Fibroblast of the aortic adventitia (primary cell): ENCODE measurements at places on chromosomes 2 and 18.

DNA sequence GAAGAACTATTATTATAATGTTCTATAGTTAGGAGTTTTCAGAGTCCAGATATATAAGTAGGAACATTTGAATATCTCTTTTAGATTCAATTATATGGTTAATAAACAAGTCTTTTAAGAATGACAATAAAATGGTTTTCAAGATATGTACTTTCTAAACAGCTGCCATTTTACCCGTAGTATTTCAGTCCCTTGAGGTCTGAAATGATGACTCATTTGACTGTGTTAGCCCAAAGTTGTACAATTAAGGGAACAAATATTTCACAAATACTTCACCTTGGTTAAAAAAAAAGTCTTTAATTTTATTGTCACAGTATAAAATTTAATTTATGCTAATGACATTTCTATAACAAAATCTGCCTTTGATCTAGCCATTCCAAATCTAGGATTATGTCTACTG, 91.6 kb upstream of the TANK start:
- peak; percentile 26 for DNase-seq

- DNase-seq: no peak
Measured at GRCh38 chr18:35777039-35777438, 195.4 kb upstream of the RMP24 start.

- peak; percentile 17 for DNase-seq
Measured at GRCh38 chr18:46480226-46480625, 176.8 kb downstream of the LOXHD1 start.

- DNase-seq: no peak
Measured at GRCh38 chr2:181438261-181438660, 18.9 kb upstream of the ITGA4 start.

GRCh38 chr18:49067071-49067470, 116.3 kb upstream of the SMAD7 start:
- no peak for DNase-seq

DNA sequence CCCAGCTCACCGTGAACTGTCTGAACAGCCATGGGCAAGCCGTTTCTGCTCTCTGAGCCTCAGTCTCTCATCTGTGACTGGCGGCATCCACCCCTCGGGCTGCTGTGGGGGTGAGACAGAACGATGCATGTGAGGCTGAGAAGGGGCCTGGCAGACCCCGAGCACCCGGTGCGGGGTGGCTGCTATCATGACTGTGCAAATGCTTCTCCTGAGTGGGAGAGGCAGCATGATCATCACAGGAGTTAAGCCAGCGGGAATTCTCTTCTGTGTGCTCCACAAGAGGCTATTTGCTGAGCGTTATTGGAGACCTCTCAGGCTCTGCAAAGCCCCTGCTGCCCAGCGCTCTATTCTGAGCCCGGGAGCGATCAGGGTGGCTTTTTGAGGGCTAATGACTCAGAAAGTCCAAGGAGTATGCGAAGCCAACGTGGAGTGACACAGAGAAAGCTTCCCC, 45.8 kb upstream of the ID2 start:
- DNase-seq: no peak

- peak; percentile 22 for DNase-seq
Measured at GRCh38 chr18:57447154-57447621, 12.0 kb downstream of the ONECUT2 start.

- no peak for DNase-seq
Measured at GRCh38 chr2:215506604-215506990, 70.7 kb upstream of the FN1 start.

DNA sequence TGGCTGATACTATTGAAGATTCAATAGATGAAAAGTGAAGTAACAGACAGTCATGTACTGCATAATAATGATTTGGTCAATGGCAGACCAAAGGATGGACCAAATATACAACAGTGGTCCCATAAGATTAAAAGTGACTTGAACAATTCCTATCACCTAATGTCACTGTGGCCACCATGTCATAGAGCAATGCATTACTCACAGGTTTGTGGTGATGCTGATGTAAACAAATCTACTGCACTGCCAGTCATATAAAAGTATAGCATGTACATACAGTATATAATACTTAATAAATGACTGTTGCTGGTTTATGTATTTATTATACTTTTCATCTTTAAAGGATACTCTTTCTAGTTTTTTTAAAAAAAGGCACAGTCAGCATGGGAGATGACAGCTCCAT, 99.9 kb downstream of the USP34 start:
- DNase-seq: no peak

GRCh38 chr18:59553273-59553870, 143.9 kb downstream of the CCBE1 start:
- DNase-seq: no peak

DNA sequence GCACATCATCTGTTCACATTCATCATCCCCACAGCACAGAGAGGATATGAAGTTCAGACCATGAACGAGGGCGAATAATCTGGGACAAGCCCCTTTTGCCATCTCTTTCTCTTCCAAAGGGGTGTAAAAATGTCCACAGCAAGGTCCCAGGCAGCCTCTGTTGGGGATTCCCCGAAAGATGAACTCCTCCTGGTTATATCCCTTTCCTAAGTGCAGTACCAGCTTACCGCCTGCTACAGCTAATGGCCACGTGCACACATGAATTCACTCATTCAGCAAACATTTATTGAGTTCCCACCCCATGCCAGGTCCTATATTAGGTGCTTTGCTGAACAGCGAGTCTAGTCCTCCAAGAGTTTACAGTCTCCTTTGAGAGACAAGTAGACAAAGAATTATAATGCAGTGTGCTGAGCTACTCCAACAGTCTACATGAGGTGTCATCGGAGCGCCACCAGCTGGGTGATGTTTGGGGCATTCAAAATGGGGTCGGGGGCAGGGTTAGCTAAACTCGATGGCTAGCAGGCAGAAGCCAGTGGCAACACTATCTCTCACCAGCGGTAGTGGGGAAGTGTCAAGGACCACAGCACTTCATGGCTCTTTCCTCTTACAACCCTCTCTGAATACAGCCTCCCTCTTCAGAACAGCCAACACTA, 228.9 kb downstream of the TMEM163 start:
- DNase-seq: no peak

- no peak for DNase-seq
Measured at GRCh38 chr18:31591113-31591512, 564 bp upstream of the TTR start.

GRCh38 chr2:42053791-42054701, 6.2 kb downstream of the PKDCC start:
- peak; percentile 61 for DNase-seq

- DNase-seq: peak; percentile 65
Measured at GRCh38 chr2:166092889-166093288, 34.9 kb downstream of the SCN1A start.

- DNase-seq: peak; percentile 12
Measured at GRCh38 chr18:11246495-11247300, 97.3 kb upstream of the PIEZO2 start.

DNA sequence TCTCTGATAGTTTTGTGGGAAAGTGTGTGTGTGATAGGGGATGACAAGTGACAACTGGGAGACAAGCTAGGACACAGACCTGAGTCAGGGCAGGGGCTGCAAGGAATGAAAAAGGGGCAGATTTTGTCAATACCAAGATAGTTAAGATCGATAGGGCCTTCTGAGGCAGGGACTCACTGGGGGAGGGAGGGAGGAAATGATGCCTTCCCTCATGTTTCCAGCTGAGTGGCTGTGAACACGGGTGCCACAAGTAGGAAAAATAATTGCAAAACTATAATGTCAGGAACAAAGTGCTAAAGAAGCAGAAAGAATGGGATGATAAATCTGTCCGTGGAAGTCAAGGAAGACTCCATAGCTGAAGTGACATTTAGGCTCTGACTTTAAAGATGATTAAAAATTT, 24.2 kb downstream of the CDH2 start:
- no peak for DNase-seq

GRCh38 chr2:147086715-147087114, 758.1 kb upstream of the ACVR2A start:
- no peak for DNase-seq

GRCh38 chr2:172415157-172415864, 12.1 kb upstream of the ITGA6 start:
- no peak for DNase-seq

- DNase-seq: no peak
Measured at GRCh38 chr2:104774631-104775030, 79.3 kb upstream of the POU3F3 start.

DNA sequence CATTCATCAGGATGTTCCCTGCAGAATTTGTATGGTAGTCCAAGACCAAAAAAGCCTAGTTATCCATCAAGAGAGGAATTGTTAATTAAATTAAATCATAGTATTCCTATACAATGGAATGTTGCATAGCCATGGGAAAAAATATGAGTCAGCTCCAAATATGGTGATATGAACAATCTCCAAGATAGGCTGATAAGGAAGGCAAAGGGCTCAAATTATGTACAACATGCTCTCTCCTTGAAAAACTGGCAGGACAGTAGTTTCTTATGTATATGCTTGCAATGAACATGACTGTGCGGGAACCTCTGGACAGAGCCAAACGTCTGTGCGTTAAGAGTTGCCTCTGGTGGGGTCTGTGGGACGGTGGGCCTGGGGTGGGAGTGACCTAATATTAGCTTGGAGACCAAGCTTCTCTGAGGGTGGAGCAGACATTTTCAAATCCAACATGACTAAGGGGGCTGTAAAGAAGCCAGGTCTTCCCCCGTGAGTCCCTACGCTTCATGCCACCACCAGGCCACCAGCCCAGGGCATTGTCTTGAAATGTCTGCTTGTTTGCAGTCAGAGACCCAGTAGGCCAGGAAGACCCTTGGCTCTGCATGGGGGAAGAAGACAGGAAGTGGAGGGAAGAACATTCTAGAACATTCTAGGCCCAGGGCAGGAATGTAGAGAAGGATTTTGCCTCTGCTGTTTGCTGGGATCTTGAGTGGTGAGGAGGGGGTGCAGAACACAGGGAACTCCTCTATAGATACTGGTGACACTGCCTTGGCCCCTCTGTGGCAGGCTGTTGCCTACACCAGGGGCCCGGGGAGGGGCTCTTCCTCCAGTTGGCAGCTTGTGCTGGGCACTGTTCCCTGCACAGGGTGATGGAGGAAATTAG, 244.0 kb upstream of the HS6ST1 start:
- DNase-seq: peak; percentile 77

DNA sequence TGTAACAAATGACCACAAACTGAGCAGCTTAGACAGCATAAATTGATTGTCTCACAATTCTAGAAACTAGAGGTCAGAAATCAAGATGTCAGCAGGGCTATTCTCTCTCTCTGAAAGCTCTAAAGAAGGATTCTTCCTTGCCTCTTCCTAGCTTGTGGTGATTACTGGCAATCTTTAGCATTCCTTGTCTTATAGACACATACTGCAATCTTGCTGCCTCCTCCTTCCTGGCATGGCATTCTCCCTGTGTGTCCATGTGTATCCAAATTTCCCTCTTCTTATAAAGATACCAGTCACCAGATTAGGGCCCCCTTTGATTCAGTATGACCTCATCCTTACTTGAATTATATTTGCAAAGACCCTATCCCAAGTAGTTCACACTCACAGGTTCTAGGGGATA, 2.3 kb downstream of the ASB3 start:
- peak; percentile 18 for DNase-seq

DNA sequence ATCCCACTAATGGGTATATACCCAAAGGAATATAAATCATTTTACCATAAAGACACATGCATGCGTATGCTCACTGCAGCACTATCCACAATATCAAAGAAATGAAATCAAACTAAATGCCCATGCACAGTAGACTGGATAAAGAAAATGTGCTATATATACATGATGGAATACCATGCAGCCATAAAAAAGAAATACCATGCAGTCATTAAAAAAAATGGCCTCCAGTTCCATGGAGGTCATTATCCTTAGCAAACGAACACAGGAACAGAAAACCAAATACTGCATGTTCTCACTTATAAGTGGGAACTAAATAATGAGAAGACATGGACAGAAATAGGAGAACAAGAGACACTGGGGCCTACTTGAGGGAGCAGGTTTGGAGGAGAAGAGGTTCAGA, 53.6 kb upstream of the SERTAD2 start:
- DNase-seq: no peak

DNA sequence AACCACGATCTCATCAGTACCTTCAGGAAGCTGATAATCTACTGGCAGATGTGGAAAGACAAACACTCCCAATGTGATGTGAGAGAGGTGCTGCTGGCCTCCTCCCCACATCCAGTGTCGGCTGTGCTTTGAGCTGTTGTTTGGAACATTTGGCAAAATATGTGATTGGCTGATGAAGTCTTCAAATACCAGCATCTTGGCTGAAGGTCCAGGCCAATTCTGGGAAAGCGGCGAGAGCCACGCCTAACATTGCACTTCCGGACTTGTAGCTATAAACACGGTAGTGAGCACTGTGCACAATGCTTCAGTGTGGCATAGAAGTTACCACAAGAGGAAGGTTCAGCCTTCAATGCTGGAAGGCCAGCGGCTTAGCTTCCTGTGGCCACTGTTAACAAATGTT, 198.8 kb downstream of the DCDC2C start:
- no peak for DNase-seq

GRCh38 chr2:214465363-214466146, 54.7 kb downstream of the VWC2L start:
- DNase-seq: no peak

DNA sequence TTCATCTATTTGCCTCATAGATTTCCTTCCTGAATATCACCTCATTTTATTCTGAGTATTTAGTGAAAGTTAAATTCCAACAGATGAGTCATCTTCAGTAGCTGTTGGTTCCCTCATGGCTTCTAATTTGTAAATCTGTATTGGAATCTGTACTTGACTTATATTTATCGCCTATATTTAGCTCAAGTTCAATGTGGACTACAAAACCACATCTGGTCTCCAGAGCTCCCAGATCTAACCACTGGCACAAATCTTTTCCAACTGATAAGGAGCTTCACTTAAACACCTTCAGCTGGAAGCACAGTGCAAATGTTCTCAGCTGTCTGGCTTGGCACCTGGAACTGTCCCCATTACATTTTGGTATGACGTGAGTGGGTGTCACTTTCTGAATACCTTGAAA, 82.8 kb upstream of the DSEL start:
- DNase-seq: peak; percentile 65

- no peak for DNase-seq
Measured at GRCh38 chr2:65103013-65103715, 26.7 kb downstream of the RAB1A start.

DNA sequence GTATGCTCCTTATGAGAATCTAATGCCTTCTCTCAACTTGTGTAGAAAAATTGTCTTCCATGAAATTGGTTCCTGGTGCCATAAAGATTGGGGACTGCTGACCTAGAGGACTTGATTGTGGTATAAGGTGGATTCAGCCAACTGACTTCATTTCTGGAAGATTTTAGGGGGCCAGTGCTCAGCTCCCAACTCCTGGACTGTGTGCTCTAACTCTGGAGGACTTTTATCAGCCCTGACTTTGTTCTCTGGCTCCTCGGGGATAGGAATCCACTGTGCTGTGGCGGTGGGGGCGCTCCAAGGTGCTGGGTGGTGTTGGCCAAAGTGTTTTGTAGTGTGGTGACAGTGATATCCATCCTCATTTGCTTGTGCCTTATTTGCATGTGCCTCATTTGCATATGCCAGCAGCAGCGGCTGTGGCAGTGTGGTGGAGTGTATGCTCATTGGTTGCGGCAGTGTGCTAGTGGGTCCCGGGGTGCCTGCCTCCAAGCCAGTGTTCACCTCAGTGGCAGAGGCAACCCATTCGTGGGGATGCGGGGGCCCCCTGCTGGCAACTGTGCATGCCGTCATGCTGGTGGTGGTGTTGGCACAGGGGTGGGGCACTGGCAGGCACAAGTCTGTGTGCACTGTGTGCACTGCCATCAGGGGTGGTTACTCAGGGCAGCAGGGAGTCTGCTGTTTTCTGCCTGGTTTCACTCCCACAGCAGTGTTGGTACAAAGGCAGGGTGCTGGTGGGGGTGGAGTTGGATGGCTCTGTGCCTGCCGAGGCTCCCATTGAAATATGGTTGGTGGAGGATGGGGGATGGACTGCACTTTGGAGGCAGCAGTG, 19.6 kb downstream of the EHBP1 start:
- DNase-seq: no peak

- no peak for DNase-seq
Measured at GRCh38 chr18:62610351-62610700, 87.5 kb downstream of the ZCCHC2 start.
